CD4-positive, alpha-beta T cell treated with Interleukin-10 for 1 hour (primary cell): ENCODE measurements at places on chromosomes 1 and 21.
A peak's percentile ranks its signal among the peaks of the same experiment; 100 is the strongest.

DNA sequence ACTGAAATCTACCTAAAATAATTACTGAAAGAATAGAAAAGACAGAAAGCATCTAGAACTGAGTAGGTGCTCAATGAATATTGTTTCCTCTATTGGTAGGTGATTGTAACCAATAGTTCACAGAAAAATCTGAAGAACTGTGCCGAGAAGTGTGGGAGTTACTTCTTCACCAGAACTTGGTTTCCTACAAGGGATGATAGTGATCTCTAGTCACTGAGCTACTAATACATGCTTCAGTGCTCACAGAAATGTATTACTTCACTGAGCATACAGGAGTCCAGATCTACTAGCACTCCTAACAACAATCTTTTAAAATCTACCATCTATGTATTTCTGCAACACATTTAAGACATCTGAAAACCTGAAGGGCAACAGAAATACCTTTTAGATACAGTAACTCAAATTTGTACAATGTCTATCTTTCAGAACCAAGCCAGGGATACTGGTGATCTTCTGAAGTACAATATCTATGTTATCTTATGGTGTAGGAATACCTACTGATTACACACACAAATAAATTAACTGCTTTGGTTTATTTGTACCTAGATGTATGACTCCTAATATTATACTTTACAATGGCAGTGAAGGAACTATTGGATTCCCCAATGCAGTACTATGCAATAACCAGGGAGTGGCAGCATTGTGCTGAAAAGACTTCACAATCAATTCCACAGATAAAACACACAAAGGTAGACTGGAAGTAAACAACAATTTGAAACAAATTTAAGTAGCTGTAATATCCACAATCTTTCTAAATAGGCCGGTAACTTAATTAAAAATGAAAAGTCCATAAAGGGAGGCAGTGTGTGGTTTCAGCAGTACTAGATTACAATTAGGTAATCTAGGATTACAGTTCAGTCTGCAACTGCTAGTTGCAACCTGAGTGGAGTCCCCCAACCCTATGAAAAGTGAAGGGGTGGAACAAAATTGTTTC lies 243.0 kb downstream of the SLC45A1 start:
- DNase-seq: peak; percentile 70

- no peak for DNase-seq
Measured at GRCh38 chr1:16926491-16927073, 4.9 kb downstream of the CROCC start.

- no peak for DNase-seq
Measured at GRCh38 chr1:110465814-110466380, 14.9 kb downstream of the PROK1 start.

- no peak for DNase-seq
Measured at GRCh38 chr1:84117868-84118267, 26.2 kb upstream of the PRKACB start.

DNA sequence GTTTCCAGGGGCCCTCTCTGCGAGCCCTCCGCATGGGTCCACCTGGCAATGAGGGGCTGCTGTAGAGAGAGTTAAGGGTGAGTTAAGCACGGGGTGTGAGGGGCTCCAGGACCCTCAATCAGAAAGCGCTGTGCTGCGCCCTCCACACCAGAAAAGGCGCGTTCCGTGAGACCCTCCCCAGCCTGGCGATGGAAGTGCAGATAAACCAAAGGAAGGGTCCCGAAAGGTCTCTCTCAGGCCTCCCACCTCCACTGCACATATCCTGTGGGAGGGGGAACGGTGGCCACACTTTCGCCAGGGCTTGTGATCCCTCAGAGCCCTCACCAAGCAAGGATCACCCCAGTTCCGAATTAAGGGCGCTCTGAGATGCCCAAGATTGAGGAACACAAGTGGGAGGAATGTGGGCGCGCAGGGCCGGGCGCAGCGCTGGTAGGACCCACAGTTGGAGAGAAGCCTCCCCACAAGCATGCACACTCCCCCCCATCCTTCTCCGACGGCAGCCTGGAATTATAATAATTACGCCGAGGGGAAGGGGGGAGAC lies 1.1 kb downstream of the WNT3A start:
- DNase-seq: no peak
